ENCODE measurements at places on chromosomes 3 and 15. TPM values are rescaled to one million over a fixed set of nuclear protein-coding genes. Genes with fewer than 3 reads are reported as not detected.

Gene SLC51B
- polyA plus RNA-seq, result not detected

Gene CD200R1
- polyA plus RNA-seq, result 9.0 TPM

Gene ZCWPW2
- polyA plus RNA-seq, result 0.35 TPM

Gene CCDC12
- polyA plus RNA-seq, result 70.7 TPM

Gene SPINK8
- not detected for polyA plus RNA-seq

Gene TIMP4
- polyA plus RNA-seq, result not detected

Gene GPR62
- polyA plus RNA-seq, result not detected

Gene SAMD7
- polyA plus RNA-seq, result not detected

Gene SEMA5B
- not detected for polyA plus RNA-seq

Gene ADAMTS7
- polyA plus RNA-seq, result not detected

Gene CYP8B1
- not detected for polyA plus RNA-seq

Gene HRG
- polyA plus RNA-seq, result not detected

Gene STOML1
- 6.3 TPM for polyA plus RNA-seq

Gene AQR
- 8.4 TPM for polyA plus RNA-seq

Gene C2CD4A
- polyA plus RNA-seq, result not detected

Gene UPK1B
- not detected for polyA plus RNA-seq

Gene KBTBD13
- polyA plus RNA-seq, result not detected

Gene ADCY5
- polyA plus RNA-seq, result not detected

Data from CD14-positive monocyte (primary cell).